Glomerular endothelial cell (primary cell): ENCODE measurements at places on chromosomes 3 and 15.
A peak's percentile ranks its signal among the peaks of the same experiment; 100 is the strongest.

DNA sequence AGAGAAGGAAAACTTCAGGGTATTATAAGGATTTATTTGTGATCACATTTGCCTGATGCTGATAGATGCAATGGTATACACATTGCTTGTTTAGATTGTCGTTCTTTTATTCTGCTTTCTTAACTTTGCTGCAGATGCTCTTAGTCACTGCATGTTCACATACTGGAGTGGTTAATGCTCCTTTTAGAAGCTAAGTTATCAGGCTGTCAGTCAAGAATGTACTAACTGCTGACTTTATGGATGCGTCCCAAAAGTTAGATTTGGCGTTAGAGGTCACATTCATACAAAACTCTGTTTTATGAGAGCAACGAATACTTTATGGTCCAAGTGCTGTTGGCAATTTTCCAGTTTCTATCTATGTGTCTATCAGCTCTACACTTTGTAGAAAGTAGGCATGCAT, 160.7 kb downstream of the BBX start:
- DNase-seq = no peak

DNA sequence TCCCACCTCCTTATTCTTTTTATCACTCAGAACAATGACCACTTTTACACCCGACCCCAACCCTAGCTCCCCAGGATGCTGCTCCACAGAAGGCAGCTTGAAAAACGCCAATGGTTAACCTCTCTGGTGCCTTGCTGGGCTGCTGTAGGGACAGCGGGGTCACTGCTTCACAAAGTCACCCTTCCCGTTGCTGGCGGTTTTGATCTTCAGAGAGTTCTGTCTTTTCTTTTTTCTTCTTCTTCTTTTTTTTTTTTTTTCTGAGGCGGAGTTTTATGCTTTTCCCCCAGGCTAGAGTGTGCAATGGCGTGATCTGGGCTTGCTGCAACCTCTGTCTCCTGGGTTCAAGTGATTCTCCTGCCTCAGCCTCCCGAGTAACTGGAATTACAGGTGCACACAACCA, 20.7 kb downstream of the CEP19 start:
- no peak for DNase-seq

DNA sequence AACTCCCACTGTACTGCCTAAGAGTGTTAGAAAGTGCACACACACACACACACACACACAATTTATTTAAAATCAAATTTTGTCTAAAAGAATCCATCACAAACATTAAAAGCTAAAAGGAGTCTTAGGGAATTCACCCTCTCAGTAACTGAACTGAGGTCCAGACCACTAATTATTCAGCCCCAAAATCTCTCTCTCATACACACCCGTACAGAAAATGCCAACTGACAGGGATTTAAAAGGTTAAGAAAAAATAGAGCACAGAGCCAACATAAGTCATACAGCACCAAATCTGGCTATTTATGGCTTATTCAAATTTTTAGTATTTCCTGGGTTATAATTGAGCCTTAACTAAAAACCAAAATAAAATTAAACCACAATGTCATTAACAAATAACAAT, 20.7 kb downstream of the GBE1 start:
- no peak for DNase-seq

DNA sequence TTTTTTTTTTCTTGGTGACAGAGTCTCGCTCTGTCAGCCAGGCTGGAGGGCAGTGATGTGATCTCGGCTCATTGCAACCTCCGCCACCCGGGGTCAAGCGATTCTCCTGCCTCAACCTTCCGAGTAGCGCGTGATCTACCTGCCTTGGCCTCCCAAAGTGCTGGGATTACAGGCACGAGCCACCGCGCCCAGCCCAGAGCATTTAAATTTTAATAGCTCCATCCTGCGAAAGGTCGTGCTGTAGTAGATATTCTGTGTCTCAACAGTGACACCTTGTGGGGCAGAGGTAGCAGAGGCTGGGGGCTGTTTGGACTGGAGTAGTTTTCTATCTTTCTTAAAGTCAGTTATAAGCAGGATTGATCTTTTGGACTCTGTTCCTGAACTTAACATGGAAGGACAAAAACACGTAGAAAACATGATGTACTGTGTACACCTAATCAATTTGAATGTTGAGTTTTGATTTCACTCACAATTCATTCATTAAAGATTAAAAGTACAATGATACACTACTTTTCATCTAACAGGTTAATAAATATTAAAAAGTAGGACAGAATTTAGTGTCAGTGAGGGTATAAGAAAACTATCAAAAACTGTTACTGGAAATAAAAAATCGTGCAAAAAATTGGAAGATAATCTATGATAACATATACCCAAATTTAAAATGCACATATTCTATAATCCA, 11.0 kb upstream of the PDCD6IP start:
- no peak for DNase-seq

DNA sequence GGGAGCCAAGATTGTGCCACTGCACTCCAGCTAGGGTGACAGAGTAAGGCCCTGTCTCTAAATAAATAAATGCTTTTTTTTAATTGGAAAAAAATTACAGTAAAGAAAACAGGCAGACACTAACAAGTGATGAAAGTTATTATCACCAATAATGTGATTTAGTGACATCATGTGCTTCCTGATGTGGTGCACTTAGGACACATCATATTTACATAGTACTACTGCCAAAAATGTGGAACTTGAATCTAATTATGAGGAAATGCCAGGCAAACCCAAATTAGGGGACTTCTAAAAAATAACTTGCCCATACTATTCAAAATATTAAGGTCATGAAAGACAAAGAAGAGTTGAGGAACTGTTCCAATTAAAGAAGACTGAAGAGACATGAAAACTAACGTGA, 30.8 kb downstream of the MAP4 start:
- DNase-seq = no peak

- no peak for DNase-seq
Measured at GRCh38 chr15:49155834-49156627, 632 bp upstream of the COPS2 start.

DNA sequence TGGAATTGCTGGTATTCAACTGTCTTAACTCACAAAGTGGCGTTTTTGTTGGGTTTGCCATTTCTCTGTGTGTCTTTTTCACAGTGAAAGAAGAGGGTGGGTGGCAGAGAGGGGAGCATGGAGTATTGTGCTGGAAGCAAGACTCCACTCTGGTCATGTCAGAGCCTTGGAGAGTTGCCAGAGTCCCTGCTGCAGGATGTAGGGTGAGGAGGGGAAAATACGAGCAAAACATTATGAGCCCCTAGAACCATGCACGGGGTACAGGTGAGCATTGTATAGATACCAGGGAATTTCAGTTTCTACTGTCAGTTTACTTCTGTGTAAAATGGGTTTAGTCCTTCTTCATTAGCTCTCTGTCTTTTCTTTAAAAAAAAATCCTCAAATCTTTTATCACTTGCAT, 249.9 kb downstream of the CACNA2D3 start:
- DNase-seq = no peak

GRCh38 chr3:182258538-182259177, 534.6 kb upstream of the ATP11B start:
- no peak for DNase-seq

GRCh38 chr3:182315313-182315712, 478.0 kb upstream of the ATP11B start:
- no peak for DNase-seq

- no peak for DNase-seq
Measured at GRCh38 chr15:84761607-84762131, 13.3 kb downstream of the ZNF592 start.

GRCh38 chr15:89368566-89369223, 34.1 kb upstream of the POLG start:
- no peak for DNase-seq

- no peak for DNase-seq
Measured at GRCh38 chr3:57681691-57682090, 11.2 kb downstream of the DENND6A start.

DNA sequence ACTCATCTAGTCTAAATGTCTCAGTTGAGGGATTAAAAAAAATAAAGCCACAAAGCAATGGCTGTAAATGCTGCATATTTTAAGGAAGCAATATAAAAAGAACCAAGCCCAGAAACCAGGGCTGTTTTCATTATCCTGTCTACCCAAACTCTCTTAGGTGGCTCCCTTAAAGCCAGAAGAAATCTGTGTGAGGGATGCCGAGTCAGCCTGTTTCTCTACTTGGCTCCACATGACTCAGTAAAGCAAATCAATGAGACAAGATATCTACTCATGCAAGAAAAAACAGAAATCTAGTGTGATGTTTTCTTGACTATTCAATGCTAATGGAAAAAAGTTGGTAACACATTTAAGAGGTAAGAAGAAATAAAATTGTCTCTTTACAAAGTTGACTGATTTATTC, 296.2 kb downstream of the ZBTB20 start:
- DNase-seq = no peak

DNA sequence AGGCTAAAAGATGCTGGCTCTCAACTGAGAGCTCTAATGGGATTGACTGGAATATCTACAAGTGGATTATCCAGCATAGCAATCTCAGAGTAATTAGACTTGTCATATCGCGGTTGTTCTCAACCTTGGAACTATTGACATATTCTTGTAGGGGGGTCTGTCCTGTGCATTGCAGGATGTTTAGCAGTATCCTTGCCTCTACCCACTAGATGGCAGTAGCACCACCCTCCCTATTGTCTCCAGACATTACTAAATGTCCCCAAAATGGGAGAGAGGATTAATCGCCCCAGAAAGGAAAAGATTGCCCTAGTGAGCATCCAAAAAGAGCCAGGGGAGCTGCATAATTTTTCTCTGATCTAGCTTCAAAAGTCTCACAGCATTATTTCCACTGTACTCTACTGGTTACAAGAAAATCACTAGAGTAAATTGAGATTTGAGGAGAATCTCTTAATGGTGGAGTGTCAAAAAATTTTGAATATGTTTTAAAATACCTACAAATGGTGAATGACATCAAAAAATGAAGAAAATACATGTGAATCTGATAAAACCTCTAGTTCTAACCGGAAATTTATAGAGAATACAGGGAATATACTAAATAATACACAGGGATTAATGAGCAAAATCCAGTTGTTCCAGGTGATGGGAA, 388.2 kb upstream of the AGTR1 start:
- peak; percentile 14 for DNase-seq

DNA sequence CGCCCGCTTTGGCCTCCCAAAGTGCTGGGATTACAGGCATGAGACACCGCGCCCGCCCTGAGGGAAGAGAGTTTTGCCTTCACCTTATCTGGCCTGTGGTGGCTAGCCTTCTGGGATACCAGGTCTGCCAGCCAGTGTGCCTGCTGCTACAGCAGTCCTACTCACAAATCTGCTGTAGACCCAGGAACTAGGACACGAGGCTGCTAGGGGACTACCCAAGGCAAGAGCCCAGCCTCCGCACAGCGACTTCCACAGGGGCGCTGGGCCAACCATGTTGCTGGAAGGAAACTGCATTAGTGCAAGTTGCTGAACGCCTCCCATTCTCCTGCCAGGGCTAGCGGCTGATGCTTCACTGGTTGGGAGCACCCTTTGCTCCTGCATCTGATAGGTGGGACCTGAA, 53.7 kb downstream of the DHX30 start:
- no peak for DNase-seq

GRCh38 chr15:29034151-29034550, 148.4 kb downstream of the APBA2 start:
- no peak for DNase-seq

GRCh38 chr3:114756506-114757279, 390.4 kb downstream of the ZBTB20 start:
- DNase-seq = no peak

DNA sequence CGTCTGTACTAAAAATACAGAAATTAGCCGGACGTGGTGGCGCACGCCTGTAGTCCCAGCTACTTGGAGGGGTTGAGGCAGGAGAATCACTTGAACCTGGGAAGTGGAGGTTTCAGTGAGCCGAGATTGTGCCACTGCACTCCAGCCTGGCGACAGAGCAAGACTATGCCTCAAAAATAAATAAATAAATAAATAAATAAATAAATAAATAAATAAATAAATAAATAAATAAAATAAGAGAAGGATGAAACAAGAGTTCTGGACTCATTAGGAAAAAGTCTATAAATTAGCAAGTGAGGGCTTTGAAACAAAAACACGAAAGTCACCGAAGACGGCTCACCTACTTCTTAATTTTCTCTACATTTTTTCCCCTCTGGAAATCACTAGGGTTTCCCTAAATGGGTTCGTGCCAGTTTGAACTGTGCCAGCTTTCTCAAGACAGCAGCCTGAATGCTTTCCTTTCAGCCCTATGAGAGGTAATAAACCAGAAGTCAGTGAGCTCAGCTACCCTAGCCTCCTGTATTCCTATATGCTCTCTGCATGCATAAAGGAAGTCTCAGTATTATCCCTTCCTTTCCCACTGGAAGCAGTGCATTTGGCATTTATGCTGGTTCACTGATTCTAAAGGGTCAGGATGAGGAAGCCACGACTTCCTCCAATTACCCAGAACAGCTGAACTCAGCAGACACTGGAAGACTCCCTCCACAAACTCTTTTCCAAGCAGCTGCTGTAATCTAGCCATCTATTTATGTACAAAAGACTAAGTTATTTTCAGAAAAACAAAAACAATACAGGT, 266.9 kb downstream of the ZBBX start:
- no peak for DNase-seq

DNA sequence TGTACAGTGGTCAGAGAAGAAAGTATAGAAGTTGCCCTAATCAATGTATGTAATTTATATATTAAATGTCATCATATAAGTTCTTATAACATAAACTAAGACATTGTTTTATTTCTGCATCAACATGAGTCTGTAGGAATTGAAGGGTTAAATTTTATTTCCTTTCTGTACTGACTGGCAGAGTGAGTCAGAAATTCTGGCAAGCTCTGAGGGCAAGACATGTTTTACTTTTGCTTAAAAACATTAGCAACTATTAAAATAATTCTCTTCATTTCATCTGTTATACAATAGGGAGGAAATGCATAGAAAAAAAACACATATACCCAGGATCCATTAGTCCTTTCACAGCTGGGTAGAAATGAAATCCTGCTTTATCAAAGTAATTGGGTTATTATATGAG, 171.4 kb upstream of the ALCAM start:
- peak; percentile 31 for DNase-seq

DNA sequence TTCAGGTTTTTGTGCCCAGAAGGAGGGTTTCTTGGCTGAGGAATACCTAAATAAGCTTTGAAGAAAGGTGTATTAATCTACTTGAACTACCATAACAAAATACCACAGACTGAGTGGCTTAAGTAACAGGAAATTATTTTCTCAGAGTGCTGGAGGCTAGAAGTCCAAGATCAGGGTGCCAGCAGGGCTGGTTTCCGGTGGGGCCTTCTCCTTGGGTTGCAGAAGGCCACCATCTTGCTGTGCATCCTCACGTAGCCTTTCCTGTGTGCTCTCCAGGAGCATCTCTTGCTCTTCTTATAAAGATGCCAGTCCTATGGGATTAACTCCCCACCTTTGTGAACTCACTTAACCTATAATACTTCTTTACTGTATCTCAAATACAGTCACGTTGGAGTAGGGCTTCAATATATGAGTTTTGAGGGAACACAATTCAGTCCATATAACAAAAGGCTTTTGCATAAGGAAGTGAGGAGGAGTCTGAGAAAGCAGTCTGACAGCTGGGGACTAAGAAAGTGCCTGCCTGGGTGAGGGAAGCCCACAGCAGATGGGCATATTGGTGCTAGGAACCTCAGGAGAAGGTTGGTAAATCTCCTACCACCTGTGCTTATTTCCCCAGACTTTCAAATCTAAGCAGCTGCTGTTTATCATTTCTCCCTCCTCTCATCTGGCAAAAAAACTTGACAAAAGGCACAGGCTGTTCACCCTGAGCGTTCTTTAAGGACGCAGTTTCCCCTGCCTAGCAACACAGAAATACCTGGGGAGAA, 89.6 kb upstream of the CBLB start:
- DNase-seq = no peak
